ENCODE measurements at places on chromosomes 11 and 22.

DNA sequence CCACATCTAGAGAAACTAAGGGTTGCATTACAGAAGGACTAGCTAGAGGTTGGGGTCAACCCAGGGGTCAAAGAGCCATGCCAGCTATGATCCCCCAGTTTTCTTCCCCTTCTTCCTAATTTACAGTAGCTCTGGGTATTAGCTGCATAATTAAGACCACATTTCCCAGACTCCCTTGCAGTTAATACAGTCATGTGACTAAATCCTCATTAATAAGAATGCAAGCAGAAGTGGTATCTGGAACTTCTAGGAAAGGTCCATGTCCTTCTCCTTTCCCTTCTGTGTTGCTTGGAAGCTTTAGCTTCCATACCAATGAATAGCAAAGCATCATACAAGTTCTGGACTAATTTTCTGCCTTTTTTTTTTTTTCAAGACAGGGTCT lies 19.1 kb upstream of the LMO2 start:
- DNase-seq, result no peak

DNA sequence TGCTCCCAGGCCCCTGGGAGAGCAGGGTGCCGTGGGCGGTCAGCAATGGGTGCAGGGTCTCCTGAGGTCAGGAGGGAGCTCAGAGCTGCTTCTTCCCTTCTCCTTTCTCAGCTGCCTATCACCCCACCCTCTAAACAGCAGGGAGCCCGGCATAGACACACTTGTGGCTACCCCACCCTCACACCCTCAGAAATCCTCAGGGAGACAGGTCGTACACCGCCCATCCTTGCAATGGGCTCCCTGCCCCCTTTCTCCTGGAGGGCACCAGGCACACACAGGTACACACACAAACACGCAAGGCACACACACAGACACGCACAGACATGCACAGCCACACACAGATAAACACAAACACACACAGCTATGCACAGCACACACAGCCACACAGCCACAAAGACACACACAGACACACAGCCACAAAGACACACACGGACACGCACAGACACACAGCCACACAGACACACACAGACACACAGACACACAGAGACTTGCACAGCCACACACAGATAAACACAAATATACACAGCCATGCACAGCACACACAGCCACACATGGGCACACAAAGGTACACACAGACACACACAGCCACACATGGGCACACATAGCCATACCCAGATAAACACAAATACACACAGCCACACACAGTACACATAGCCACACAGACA lies 44.9 kb upstream of the TH start:
- no peak for DNase-seq

DNA sequence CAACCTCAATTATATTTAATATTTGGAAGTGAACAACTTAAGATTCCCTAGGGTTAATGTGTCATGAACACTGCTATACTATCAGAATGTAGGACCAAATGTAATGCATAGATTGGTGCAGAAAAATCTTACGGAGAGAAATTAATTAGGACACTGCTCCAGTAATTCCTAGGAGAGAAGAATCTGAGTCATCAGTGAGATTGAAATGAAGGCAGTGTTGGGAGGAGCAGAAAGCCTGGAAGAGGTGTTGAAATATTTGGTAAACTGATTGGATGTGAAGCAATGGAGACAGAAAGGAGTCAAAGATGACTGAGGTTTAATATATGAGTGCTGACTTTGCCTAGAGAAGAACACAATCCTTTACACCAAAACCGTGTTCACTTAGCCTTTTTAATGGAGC lies 836.0 kb downstream of the FAM181B start:
- DNase-seq, result no peak

- no peak for DNase-seq
These were observed 593.4 kb downstream of the BUD13 start for GRCh38 chr11:116179401-116179800.

DNA sequence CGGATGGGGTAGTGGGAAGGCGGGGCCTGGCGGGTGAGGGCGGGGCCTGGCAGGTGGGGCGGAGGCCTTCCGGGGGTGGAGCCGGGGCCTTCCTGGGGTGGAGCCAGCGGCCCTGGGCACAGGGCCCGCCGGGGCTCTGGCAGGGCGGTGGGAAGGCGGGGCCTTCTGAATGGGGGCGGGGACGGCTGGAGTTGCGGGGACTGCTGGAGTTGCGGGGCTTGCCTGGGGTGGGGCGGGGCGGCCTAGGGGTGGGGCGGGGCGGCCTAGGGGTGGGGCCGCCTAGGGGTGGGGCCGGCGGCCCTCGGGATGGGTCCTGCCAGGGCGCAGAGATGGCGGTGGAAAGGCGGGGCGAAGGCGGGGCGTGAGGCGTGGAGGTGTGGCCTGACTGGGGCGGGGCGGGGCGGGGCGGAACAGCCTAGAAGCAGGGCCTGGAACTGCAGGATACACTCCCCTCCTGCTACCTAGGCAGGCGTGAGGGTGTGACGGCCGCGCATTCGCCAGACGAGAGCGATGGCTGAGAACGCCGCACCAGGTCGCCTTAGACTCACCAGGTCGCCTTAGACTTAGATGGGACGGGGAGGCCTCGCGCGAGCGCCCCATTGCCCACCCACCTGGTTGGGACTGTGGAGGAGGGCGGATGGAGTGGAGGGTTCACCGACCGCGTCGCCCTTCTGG lies 19.3 kb downstream of the RRP7A start:
- no peak for DNase-seq

- no peak for DNase-seq
These were observed 47.6 kb downstream of the AP2A2 start for GRCh38 chr11:973237-973636.

- no peak for DNase-seq
These were observed 24.1 kb downstream of the NEAT1 start for GRCh38 chr11:65446446-65447277.

DNA sequence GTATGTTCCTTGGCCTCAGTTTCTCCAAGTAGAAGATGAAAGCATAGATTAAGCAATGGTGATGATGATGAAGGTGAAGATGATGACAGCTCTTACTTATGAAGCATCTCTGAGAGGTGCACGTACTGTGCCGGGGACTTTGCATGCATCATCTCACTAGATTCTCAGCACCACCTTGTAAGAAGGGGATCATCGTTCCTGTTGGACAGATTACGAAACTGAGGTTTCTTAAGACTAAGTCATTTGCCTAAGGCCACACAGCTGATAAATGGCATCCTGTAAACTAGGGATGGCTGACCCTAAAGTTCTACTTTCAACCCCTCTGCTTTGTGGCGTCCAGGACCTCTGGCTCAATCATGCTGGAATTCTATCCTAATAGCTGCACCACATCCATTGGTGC lies 8.7 kb downstream of the MS4A15 start:
- DNase-seq, result no peak

- no peak for DNase-seq
These were observed 108.5 kb downstream of the PHF21B start for GRCh38 chr22:44901301-44901700.

DNA sequence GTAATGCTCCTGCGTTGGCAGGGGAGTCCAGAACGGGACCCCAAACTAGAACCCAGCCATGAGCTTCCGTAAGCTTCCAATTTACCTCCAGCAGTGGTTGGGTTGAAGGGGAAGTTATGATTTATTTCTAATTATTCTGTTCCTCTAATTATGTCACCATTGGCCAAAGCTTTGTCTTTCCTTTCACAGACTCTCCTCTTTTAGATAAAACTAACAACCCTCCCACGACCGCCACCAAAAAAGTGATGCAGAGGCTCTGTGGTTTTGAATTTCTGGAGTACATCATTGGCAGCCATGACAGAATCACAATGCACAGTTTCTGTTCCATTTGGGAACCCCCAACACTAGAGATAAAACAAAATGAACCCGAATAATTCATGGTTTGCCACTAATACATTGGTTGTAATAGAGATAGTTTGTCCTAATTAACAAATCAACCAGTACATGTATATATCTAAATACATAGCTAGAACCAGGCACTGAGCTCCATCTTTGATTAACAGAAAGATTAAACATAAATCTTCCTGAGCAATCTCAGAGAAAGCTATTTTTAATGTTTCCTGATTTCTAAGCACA lies 64.3 kb downstream of the ETS1 start:
- no peak for DNase-seq

DNA sequence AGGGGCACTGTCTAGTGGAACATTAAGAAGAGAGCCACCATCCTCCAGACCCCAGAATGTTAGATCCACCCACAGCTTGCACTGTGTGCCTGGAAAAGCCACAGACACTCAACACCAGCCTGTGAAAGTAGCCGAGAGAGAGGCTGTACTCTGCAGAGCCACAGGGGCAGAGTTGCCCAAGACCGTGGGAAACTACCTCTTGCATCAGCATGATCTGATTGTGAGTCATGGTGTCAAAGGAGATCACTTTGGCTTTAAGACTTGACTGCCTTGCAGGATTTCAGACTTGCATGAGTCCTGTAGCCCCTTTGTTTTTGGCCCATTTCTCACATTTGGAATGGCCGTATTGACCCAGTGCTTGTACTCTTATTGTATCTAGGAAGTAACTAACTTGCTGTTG lies 115.9 kb upstream of the CCDC179 start:
- no peak for DNase-seq

- no peak for DNase-seq
These were observed 18.6 kb upstream of the CD5 start for GRCh38 chr11:61083601-61084147.

DNA sequence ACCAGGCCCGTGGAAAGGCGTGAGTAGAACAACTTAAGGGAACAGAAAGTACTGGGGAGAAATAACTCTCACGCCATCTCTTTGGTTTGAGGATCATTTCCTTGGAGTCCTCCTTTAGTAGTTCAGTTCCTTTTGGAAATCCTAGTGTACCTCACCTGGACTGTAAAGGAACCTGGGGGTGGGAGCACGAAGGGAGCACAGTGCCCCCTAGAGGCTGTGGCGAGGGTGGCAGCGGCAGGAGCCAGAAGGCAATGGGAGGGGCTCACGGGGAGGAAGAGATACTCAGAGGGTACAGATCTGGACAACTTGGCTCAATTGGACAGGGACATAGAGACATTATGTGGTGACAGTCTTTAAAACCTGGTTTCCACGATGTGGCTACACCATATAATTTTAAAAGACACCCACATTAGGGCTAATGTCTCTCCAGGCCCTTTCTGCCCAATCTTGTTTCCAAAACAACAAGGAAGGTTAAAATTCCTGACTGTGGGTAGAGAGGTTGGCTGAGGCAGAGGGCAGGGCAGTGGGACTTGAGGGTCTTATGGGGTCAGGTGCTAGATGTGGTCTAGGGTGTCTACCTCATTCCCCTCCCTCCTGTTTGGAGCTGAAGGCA lies 87.0 kb downstream of the CSNK2A3 start:
- DNase-seq, result peak; percentile 55

DNA sequence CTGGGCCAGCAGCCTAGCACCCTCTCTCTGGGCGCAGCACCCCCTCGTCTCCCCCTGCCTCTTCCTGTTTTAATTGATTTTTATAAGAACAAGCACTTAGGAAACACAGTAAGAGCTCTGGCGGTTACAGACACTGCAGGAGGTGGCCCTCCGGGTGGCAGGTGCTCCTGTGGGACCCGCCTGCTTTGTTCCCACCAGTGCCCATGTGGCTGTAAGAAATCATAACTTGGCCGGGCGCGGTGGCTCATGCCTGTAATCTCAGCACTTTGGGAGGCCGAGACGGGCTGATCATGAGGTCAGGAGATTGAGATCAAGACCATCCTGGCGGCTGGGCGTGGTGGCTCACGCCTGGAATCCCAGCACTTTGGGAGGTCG lies 18.4 kb downstream of the TSPAN4 start:
- DNase-seq, result no peak

DNA sequence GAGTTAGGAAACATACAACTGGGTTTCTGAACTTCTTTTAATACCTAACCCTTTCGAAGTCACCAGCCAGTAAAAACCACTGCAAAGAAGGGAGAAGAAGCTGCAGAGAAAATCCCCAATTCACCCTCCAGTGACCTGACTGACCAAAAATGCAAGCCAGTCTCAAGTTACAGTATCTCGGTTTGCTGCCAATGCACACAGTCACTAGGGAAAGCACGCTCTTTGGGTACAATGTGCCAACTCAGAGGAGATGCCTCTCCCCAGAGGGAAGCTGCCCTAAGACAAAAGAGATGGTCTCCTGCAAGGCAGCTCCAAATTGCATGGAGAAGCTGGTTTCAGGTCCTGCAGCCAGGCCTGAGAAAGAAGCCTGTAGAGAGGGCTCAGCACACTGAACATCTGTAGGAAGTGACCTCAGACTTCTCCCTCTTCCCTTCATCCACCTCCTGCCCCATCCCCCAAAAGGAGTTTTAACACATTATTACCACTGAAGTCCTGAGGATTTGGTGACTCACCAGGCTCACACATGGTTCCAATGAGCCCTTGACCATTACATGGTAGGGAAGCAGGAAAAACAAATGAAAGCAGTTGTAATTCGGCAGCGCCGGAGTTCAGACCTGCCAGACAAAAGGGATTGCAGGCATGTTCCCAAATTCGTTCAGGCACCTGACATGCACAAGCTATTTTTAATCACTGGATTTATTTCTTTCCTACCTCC lies 90.1 kb downstream of the ETS1 start:
- DNase-seq, result peak; percentile 61

- DNase-seq, result no peak
These were observed 86.7 kb downstream of the SIK3 start for GRCh38 chr11:117011541-117011898.

DNA sequence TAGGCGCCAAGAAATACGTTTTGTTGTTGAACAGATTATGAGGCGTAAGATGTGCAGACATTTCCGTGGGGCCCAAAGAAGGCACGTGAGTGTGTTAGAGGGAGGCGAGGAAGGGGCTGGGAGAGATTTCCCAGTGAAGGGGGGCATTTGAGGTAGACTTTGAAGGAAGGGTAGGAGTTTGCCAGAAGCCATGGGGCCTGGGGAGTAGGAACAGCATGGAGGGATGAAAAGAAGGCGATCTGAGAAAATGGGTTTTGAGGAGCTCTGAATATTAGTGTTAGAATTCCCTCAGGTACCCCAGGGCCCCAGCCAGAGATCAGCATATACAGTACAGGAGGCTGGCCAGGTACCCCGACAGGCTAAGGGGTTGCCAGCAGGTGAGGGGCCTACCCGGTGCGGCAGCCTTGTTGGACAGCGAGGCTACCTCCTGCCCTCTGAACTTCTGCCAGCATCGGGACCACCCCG lies 414 bp upstream of the MIEF1 start:
- DNase-seq, result no peak

- no peak for DNase-seq
These were observed 232.2 kb downstream of the DDX10 start for GRCh38 chr11:108897071-108897481.
